Activated naive CD8-positive, alpha-beta T cell treated with anti-CD3 and anti-CD28 coated beads, Interleukin-2, amount 10 ng/mL, durations not matched to agents 7 days and 5 days (primary cell): ENCODE measurements at places on chromosomes 7 and 10. TPM values are rescaled to one million over a fixed set of nuclear protein-coding genes. Genes with fewer than 3 reads are reported as not detected.

DNA sequence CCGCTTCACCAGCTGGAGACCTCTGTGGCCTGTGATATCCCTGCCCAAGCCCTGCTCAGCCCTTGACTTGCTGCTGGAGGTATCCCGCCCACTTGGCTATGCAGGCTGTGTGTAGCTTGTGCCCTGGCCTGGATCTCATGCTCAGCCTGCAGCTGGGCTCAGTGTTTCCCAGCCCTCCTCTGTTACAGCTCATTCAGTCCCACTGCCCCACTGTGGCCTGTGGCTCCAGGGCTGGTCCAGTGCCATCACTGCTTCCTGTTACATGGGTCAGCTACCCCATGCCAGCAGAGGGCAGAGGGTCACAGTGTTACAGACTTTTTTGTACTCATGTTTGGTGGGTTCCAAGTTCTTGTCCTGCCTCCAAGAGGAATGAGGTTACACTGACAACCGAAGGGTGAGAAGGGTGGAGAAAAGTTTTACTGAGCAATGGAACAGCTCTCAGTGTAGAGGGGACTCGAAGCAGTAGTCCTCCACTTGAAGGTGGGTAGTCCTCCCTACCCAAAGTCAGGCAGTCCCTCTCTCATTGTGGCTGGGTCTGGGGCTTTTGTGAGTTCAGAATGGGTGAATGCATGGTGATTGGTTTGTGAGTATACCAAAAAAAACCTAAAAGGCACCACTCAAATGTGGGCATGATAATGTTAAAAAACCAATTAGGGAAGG is 100.4 kb downstream of the ANKRD7 start:
- DNase-seq: no peak

Gene MACC1
- 0.44 TPM for total RNA-seq

GRCh38 chr10:115321360-115321759 is 228.2 kb downstream of the ATRNL1 start:
- no peak for DNase-seq

DNA sequence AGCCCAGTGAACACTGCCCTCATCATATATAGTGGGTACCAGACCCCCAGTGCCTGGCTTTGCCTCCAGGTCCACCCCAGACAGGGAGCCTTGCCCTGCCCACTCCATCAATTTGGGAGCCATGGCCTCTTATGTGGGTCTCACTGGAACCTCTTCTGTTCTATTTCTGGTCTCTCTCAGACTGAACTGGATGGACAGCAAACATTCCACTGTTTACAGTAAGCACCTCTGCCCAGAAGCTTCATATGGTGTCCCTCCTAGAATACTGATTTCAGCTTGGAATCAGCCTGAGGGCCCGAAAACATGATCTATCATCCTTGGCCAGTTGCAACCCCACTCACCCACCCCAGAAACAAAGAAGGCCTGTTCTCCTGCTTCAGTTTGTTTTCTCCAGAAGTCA is 81.0 kb upstream of the SLF2 start:
- no peak for DNase-seq

Gene HMX3
- not detected for total RNA-seq

Gene AKR1C4
- total RNA-seq: not detected
